ENCODE measurements at places on chromosomes 5 and 9.

DNA sequence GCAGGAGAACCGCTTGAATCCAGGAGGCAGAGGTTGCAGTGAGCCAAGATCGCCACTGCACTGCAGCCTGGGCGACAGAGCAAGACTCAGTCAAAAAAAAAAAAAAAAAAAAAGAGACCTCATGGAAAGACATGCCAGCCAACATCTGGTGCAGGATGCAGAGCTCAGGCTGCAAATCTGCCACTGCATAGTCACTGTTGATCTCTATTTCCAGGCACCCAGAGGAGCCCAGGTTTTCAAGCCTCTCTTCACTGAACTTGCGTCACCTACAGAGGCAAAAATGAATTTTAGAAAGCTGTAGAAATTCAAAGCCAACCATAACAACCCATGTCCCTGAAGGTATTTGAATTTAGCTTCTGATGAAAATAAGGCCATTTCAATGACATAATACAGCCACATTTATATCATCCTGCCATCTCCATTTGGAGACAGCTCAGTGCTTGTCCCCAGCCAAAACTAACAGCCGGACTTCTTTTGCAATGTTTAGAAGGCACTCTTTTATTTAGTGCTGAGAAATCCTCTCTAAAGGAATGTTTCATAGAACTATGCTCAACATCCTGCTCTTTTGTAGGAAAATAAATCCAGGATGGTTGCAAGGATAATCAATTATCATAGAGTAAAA is 113.3 kb downstream of the SNX18 start:
- DNase-seq: no peak

- no peak for DNase-seq
Observed at GRCh38 chr5:34789021-34789531, 49.9 kb upstream of the TTC23L start.

GRCh38 chr5:74035521-74035937 is 409.5 kb downstream of the ARHGEF28 start:
- no peak for DNase-seq

GRCh38 chr5:159089675-159090074 is 10.0 kb downstream of the EBF1 start:
- no peak for DNase-seq

DNA sequence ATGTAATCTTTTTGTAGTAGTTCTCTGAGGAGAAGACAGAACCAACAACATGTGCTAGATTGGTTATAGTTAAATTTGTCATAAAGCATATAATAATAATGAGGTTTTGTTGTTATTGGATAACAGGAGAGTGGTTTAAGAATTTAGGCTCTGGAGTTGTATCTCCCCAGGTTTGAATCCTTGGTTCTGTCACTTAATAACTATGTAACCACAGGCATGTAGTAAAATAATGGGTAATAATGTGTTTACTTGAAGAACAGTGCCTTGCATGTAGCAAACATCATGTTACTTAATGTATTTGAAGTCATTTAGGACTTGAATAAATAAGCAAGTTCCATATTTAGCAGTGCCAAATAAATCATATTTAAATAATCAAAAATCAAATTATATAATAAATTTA is 55.8 kb downstream of the NSD1 start:
- no peak for DNase-seq

- no peak for DNase-seq
Observed at GRCh38 chr9:118938581-118938980, 430.7 kb downstream of the BRINP1 start.

DNA sequence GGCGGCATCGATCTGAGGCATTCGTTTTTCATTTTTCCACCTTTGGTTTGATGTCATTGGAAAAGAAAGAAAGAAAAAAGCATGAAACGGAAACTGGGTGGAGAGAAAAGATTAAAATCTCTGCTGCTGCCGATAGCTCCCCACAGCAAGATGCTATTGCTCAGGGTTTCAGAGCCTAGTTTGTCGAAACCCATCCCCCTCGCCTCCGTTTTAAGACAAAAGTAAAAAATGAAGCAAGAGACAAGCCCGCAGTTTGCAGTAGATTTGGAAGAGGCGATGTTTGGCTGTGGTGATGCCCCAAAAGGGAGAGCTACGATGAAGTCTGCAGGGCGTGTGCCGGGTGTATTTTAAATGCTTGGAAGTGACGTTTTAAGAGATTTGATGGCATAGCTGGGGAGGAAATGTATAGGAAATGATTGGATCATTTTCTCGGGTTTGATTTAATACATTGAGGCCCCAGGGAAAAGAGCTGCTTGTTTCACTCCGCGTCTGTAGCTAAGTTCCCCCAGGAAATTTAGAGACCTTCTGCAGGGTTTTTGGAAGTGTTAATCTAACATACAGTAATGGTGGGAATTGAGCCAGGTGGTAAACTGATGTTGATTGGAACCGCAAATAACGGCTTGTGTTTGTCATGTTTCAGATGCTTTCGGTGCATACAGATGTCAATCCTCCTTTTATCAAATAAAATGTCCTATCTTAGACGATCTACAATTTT is 909 bp downstream of the NDFIP1 start:
- no peak for DNase-seq

GRCh38 chr9:127390563-127390962 is 6.4 kb upstream of the SLC2A8 start:
- DNase-seq: no peak

- DNase-seq: no peak
Observed at GRCh38 chr5:164336276-164336675, 830.9 kb downstream of the MAT2B start.

GRCh38 chr5:157778121-157778805 is 34.8 kb downstream of the LSM11 start:
- no peak for DNase-seq

GRCh38 chr9:135240871-135241311 is 153.4 kb downstream of the OLFM1 start:
- DNase-seq: no peak

- no peak for DNase-seq
Observed at GRCh38 chr9:111529787-111530186, 4.8 kb downstream of the ZNF483 start.

- DNase-seq: no peak
Observed at GRCh38 chr9:134299068-134299467, 27.2 kb upstream of the RXRA start.

DNA sequence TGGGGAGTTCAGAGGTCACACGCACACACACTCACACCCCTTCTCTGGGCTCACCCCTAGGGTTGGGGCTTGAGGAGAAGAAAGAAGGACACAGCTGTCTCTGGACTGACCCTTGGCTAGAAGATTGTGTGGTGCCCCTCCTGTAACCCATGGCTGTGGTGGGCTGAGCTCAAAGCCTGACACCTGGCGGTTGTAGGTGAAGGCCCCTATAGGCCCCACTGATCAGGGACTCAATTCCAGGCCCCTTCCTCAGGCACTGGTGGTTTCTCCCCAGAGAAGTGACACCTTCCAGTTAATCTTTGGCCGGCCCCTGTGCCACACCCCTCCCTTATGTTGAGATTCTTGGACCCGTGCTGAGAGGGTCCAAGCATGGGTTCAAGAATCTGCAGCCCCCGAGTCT is 35.2 kb upstream of the CRB2 start:
- DNase-seq: no peak

GRCh38 chr9:76456202-76456926 is 2.6 kb upstream of the GCNT1 start:
- DNase-seq: no peak

- no peak for DNase-seq
Observed at GRCh38 chr9:69198521-69199220, 24.6 kb downstream of the TJP2 start.

- DNase-seq: no peak
Observed at GRCh38 chr5:35483780-35484179, 133.9 kb upstream of the SPEF2 start.

DNA sequence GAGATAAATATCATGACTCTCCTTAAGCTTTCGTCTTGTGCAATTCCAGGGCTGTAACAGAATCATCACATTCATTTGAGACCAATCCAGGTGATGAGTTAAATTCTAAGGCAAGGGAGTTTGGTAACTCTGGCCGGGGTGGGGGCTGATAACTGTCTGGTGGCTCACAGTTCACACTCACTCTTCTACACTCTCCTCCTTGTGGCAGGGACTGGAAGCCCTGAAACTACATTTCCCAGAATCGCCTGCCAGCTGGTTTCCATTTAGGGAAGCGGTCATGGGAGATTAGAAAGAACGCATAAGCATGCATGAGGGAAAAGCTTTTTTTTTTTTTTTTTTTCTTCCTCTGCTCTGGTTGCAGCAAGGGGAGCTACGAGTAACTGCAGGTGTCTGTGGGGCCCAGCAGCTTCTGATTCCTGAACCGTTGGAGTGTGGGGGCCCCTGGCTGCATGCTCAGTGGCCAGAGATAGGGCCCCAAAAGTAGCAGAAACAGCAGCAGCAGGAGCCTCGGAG is 154.8 kb upstream of the TBC1D2 start:
- DNase-seq: no peak

DNA sequence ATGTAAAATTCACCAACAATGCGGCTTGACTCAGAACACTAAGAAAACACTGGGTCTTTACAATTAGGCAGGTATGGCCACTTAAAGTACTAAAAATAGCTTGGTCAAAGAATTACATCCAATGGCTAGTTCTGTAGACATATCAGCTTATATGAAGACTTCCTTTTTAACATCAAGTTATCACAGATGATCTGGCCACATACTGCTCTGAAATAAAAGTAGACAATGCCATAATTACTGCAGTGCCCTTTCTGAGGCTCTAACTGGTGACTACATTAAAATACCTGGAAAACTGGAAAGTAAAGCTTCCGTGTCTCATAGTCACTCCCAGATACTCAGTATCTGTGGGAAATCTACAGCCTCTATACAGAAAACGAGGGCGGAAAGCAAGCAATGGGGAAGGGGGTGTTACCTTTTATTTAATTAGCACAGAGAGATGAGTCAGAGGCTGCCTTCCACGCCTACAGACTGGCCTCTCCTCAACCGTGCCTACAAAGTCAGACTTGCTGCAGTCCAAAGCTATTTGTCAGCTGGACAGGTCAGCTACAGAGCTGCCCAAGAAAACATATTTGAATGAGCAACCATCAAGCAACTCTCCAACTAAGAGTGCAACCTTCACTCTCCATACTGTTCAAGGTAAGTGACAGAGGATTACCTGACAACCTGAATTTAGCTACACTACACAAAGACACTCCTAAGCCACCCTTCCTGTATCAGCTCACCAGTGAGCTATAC is 8.7 kb downstream of the SERINC5 start:
- DNase-seq: no peak

DNA sequence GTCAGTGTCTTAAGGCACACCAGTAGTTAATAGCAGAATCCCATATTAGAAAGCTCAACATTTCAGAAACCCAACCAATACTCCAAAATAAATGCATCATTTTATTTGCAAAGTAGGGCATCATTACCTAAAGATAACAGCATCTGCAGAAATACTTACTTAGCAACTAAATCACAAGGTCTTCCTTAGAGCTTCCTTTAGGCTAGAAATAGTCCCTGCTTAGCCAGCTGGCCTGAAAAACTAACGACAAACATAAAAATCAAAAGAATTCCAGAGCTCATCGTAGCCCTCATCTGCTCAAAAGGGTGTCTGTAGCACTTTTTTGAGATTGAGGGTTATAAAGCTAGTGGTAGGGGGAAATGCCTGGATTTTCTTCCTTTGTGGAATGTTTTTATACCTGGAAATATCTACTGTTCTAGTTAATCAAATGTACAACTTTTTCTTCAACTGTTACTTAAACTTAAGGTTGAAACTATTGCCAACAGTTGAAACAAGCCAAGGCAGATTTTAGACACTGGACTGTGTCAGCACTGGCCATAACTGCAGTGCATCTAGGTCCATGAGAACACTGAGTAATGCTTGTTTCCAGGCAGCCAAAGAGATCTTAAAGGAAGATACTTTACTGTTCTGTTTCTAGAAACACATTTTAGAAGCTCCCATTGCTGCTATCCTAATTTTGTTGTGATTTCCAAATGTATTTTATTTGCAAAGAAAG is 129.4 kb upstream of the RASA1 start:
- no peak for DNase-seq

- no peak for DNase-seq
Observed at GRCh38 chr5:55072666-55073065, 29.8 kb upstream of the GZMA start.

GRCh38 chr5:21802869-21803490 is 1050.2 kb downstream of the CDH12 start:
- no peak for DNase-seq

- DNase-seq: no peak
Observed at GRCh38 chr5:180626661-180627385, 22.6 kb downstream of the FLT4 start.

- DNase-seq: no peak
Observed at GRCh38 chr5:122997294-122997693, 39.2 kb downstream of the PPIC start.

GRCh38 chr9:80085668-80086067 is 513.9 kb downstream of the TLE4 start:
- no peak for DNase-seq

GRCh38 chr9:37902796-37903646 is 906 bp downstream of the SLC25A51 start:
- DNase-seq: no peak

DNA sequence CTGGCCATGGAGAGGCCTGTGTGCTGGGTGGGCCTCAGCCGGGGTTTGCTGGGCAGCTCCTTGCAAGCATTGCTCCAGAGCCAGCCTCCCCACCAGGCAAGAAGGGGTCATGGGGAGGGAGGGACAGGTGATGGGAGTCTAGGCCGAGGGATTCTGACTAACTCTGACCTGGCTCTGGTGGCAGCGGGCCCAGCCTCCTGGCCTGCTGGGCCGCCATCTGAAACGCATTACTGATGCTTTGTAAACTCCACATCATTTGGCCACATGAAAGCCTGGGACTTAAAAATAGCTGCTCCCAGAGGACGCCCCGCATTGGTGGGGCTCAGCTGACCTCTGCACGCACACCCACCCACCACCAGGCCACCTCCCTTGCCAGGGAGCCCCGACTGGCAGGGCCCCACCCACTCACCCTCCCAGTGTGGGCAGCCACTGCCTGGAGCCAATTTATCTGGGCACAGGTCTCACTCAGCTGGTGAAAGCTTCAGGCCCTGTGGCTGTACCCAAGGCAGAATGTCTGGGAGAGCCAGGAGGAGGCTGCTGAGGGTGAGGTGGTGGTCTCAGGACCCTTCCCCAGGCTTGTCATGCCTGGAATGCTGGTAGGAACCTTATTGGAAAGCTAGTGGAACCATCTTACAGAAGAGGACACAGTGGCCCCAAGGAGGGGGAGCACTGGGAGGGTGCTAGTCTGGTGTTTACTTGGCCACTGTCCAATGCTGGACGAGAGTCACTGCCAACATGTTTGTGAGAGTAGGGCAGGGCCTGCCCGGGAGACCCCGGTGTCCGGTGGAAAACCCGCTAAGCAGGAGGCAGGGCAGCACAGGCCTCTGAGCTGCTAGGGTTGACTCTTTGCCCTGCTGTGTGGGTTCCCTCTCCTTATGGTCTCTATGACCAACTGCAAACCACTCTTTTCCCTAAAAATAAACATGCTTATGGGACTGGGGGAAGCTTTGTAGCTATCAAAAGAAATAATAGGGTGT is 10.8 kb downstream of the TCF7 start:
- DNase-seq: no peak
